Cerebellar nuclear complex (tissue), 1 donor: ENCODE measurements at places on chromosomes 12 and 14.

DNA sequence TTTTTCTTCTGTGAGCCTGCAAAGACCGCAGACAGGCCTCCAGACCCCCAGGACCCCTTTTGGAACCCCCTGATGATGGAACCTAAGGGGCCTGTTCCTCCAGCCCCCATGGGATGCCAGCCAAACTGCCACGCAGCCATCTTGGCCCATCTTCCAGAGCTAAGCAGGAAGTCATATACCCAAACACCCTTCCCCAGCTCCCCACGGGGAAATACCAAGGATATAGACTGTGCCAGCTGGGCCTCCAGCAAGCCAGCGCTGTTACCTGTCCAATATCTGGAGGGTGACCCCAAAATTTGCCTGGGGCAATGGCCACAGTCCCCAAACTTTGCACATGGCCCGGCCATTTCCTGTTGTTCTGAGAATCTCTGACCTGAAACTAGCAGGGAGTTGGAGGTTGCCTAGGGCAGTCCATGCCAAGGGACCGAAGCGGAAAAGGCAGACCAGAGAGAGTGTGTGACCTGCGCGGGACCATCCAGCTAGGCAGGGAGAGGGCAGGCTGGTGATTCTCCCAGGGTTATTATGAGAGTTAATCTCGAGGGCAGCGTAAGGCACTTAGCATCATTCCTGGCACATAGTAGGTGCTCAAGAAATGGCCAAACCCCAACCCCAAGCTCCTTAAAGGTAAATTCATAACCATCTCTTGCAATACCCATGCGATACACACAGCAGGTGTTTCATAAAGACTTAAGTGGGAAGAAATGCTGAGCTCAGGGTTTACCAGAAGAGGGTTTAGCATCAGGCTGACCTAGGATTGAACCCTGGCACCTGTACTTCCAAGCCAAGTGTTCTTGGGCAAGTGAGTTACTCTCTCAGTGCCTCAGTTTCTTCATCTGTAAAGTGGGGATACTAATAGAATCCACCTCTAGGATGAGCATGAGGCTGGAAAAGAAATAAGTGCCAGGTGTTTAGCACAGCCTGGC is 2.6 kb upstream of the RASAL1 start:
- no peak for DNase-seq

GRCh38 chr12:1851151-1851701 is 30.9 kb downstream of the LRTM2 start:
- no peak for DNase-seq

DNA sequence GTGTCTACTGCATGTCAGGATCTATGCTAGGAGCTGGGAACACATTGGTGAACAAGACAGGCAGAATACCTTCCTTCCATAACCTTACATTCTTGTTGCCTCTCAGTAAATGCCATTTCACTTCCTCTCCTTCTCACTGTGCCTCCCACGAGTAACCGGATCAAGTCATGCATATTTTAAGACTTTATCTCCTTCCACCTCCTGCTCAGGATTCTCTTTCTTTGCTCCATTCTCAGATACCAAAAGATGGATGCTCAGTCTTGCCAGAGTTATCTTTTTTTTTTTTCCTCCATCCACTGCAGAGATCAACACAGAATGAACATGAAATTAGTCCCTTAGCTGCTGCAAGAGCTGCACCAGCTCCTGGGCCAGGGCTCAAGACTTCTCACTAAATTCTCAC is 20.0 kb upstream of the APPL2 start:
- no peak for DNase-seq

DNA sequence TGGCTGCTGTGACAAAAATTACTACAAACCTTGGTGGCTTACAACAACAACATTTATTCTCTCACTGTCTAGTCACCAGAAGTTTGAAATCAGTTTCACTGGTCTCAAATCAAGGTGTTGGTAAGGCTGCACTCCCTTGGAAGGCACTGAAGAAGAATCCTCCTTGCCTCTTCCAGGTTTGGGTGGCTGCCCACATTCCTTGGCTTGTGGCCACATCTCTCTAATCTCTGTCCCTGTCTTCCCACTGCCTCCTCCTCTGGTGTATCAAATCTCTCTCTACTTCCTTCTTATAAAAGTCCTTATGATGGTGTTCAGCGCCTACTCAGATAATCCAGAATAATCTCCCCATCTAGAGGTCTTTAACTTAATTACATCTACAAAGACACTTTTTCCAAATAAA is 31.0 kb downstream of the PLCZ1 start:
- no peak for DNase-seq

DNA sequence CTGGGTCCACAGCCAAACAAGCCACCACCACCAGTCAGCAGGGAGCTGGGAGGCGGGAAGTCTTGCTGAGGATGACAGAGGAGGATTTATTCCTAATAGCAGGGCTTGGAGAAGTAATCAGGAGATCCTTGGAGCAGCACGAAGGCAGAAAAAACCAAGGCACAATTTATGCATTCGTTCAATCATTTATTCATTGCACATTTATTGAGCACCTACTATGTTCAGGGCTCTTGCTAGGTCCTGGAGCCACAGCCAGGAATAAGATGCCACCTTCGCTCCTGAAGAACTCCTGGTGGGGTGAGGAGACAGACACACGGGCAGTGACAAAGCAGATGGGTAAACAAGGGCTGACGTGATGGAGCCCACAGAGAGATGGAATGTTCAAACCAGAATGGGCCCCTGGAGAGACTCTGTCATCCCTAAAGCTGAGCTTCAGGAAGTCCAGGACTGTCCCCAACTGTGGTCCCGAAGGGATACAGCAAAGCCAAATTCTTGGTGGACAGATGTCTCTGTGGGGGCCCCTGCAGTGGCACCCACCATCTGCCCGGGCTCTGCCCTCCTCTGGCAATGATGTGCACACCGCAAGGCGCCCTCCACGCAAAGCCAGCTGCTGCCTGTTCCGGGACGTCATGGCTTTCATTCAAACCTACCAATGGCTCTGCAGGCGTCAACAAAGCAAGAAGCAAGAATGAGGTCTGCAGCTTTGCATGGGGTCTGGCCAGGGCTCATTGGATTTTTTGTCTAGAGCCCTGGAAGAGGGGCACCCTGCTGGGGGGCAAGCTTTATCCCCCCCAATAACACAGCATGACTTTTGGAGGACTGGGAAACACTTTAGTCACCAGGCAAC is 3.0 kb upstream of the TESC start:
- DNase-seq = no peak

DNA sequence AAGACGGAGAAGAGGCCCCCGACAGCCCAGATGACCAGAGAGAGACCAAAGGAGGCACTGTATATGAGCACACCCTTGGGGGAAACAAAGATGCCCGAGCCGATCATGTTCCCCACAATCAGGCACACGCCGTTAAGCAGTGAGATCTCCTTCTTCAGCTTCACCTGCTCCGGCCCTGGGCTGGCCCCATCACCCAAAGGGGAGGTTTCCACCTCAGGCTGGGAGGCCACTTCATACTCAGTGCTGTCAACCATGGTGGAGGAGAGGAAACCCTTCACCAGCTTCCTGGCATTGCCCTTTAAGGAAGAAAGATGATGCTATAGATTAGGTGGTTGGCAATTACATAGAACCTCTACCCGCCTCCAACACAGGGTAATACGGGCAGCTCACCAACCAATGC is 2.1 kb downstream of the SLC7A7 start:
- DNase-seq = no peak

GRCh38 chr14:34981743-34982420 is 910 bp upstream of the SRP54 start:
- DNase-seq = no peak

GRCh38 chr12:6222078-6222654 is 22.0 kb downstream of the CD9 start:
- DNase-seq = no peak

DNA sequence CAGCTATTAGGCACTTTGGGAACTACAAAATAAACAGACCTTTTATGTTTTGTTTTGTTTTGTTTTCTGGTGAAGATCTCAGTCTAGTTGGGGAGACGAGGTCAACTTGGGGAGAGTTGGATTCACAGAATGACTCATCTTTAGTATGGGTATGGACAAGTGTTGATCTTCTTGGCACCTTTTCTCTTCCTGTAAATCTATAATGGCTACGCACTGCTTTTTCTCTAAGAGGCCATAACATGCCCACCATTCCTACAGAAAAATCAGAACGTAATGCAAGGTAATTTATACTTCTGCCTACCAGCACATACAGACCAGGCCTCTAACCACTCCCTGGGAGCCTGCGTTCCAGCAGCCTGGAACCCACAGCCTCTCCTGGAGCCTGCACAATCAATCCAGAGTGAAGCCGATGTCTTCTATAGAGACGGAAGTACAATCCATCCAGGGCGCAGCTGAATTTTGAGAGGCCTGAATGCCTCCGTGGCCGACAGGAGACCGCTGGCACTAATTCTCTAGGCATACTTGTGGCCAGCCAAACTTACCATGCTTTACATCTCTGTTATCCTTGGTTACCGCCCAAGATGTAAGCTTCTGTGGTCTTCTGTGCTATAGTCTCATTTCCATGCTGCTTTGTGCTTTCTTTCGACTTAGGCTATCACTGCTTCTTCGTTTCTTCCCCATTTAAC is 717 bp downstream of the PPHLN1 start:
- no peak for DNase-seq

GRCh38 chr14:49598189-49598484 is 603 bp upstream of the LRR1 start:
- no peak for DNase-seq

GRCh38 chr14:81385419-81385818 is 14.7 kb downstream of the STON2 start:
- no peak for DNase-seq

DNA sequence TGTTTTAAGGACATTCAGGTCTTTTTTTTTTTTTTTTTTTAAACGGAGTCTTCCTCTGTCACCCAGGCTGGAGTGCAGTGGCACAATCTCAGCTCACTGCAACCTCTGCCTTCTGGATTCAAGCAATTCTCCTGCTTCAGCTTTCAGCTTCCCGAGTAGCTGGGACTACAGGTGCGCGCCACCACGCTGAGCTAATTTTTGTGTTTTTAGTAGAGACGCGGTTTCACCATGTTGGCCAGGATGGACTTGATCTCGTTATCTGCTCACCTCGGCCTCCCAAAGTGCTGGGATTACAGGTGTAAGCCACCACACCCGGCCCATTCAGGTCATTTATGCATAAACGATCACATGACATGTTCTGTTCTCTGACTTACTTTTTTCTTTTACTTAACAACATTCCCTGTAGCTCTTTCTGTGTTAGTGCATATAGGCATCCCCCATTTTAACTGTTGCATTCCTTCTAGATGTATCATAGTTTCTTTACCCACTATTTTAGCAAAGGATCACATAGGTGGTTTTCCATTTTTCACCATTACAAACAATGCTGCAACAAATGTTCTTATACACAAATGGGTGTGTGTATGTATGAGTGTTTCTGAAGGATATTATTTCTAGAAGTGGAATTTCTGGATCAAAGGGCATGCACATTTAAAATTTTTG is 74.2 kb downstream of the ARF6 start:
- no peak for DNase-seq

- DNase-seq = no peak
Measured at GRCh38 chr14:48536318-48536717, 860.9 kb upstream of the MDGA2 start.

DNA sequence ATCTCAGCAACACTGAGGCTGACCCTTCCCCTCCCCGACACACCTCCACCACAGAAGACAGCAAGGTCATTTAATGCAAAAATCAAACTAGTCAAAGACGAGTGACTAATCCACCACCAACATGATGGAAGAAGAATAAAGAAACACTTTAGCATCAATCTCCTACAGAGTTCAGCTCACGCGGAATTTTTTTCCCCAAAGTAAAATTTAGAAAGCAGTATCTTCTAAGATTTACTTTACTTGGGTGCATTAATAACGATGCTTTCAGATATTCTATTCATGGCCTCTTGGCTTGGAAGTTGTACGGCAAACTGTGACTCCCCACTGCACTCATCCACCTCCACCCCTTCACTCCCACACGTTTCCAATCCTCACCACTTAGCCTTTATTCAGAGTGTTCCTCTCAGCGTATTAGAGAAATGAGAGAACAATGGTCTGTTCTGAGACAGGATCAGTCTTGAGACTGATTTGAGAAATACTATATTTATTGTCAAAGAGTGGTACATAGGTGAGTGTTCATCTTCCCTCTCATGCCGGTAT is 1.9 kb downstream of the EGLN3 start:
- no peak for DNase-seq

GRCh38 chr14:73916324-73916723 is 29.7 kb downstream of the ZNF410 start:
- DNase-seq = no peak

DNA sequence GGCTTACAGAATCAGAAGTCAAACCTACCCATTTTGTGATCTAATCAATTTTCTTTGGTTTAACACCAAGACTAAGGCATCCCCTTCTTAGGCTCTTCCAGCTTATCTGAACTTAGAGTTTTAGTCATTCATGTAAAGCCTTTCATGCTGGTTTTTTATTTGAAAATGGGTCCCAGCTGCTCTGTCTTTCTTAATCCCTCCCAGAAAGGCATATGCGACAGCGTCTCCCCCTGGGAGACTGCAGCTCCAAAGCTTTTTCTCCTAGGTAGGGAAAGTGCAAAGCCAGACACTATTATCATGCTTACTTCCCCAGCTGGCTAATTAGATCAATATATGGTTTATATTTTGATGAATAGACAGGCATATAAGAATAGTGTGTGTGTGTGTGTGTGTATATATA is 96.6 kb upstream of the E2F7 start:
- DNase-seq = no peak

GRCh38 chr12:59086126-59086525 is 165.8 kb upstream of the LRIG3 start:
- no peak for DNase-seq

DNA sequence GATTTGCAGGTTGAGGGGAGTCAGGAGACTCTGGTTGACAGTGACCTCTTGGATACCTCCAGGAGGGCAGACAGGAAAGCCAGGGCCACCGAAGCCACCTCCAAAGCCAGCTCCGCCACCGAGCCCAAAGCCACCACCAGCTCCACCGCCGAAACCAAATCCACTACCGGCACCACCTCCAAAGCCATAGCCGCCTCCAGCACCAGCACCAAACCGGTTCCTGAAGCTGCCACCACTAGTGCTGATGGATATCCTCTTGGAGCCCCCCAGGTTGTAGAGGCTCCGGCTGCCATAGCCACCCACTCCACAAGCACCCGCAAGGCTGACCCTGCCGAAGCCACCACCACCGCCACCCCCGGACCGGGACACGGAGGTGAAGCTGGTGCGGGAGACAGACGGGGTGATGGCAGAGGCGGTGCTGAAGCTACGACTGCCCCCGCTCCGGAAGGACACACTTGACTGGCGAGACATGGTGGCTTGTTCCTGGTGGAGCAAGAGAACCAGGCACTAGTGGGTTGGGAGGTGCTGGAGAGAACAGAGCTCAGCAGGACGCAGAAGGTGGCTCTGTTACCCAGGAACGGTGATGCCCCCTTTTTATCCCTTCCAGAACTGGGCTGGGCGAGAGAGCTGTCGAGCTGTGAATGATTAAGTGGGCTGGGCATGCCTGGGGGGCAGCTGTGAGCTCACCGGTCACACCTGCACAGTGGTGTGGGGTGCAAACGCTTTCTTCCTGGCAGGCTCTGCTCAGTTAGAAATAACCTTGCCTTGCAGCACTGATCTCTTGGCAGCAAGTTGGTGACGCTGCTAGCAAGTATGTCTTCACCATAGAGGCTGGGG is at the start of gene KRT5:
TSS of gene KRT5 (minus strand) at position 569 of the 837 bp plus-strand sequence. CDS start at position 471, 98 bp downstream.
- no peak for DNase-seq
